ENCODE measurements at places on chromosomes 6 and 20. TPM values are rescaled to one million over a fixed set of nuclear protein-coding genes. Genes with fewer than 3 reads are reported as not detected.
A peak's percentile ranks its signal among the peaks of the same experiment; 100 is the strongest.

DNA sequence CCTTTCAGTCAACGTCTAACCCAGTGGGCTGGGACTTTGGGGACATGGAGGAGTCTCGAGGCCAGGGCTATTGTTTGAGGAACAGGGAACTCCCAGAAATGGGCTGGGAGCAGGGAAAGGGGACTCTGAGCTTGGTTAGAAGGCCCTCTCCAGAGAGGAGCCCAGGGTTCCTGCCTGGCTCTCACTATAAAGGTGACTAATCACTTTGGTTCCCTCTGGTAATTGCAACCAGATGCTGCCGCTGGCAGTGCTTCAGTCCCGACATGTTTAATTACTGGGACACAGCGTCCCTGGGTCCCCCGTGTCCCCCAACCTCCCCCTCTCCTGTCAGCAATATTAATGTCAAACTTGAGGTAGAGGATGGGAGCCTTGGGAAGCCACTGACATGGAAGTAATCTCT, 5.0 kb upstream of the GDF5 start:
- H3K27ac ChIP-seq: no peak overlapping the region
- no peak for DNase-seq
- no peaks in the 10 kb centered on the region for H3K4me1 ChIP-seq
- H3K36me3 ChIP-seq: no peaks in the 10 kb centered on the region
- no peak overlapping the region for H3K4me3 ChIP-seq

DNA sequence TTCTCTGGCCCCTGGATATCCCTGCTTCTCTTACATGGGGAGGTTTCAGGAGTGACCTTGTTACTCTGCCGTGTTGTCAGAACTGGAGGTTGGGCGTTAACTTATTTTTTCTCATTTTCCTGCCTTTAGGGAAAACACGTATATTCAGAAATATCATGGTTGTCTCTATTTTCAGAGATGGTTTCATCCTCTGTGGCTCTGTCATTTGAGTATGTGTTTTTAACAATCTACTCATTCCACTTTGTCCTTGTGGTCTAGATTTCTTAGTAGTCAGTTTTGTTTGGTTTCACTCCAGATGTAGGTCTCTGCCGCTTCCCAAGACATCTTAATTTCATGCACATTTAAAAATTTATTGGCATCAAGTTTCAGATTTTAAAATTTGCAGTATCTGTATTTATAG, 45.9 kb downstream of the KCNS1 start:
- peaks cover 34% of the 10 kb centered on the region for H3K4me1 ChIP-seq
- H3K27me3 ChIP-seq: no peaks in the 10 kb centered on the region
- H3K36me3 ChIP-seq: peaks cover 3% of the 10 kb centered on the region
- H3K27ac ChIP-seq: no peak overlapping the region
- no peak for DNase-seq

DNA sequence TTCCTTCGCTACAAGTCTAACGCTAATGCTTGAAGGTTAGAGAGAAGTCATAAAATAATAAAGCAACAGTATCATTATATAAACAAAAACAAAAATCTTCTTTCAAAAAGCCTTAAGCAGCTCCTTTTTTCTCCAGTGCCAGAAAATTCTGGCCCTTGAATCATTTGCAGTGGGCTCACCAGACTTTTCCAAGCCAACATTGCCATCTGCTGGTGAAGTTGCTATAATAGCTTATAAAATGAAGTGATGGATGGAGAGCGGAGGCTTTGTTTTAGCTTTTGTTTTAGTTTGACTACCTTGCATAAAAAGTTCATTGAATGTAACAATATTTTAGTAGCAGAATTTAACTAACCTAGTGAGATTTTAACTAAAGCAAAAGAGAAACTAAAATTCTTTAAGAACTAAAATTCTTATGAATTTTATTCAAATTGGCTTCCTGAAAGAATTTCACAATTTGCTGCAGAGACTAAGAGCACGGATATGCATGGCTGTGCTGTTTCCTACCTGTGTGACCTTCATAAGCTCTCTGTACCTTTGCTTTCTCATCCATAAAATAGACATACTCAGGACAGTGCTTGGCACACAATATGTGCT, 44.8 kb upstream of the SLC2A12 start:
- no peak overlapping the region for H3K4me3 ChIP-seq
- peak; percentile 64 for DNase-seq
- no peaks in the 10 kb centered on the region for H3K27me3 ChIP-seq
- H3K27ac ChIP-seq: no peak overlapping the region
- H3K36me3 ChIP-seq: no peaks in the 10 kb centered on the region

DNA sequence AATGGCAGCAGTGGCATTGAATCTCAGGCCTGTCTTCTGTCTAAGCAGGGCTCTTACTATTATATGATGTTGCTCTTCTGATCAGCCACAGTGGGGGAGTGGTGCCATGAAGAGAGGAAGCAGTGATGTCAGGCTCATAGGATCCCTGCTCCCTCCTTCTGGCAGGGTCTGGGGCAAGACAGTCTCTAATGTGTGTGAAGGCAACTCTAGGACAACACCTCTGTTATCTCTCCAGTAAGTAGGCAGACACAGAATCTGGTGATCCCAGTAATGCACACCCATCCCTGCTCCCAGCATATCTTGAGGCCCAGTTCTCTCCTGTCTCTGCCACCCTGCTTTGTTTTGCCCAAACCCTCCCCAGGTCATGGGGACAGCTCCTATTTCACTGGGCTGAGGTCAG, 8.8 kb downstream of the C20orf202 start:
- DNase-seq: no peak
- H3K4me1 ChIP-seq: peaks cover 5% of the 10 kb centered on the region
- no peaks in the 10 kb centered on the region for H3K36me3 ChIP-seq
- no peak overlapping the region for H3K4me3 ChIP-seq
- H3K27ac ChIP-seq: no peak overlapping the region

DNA sequence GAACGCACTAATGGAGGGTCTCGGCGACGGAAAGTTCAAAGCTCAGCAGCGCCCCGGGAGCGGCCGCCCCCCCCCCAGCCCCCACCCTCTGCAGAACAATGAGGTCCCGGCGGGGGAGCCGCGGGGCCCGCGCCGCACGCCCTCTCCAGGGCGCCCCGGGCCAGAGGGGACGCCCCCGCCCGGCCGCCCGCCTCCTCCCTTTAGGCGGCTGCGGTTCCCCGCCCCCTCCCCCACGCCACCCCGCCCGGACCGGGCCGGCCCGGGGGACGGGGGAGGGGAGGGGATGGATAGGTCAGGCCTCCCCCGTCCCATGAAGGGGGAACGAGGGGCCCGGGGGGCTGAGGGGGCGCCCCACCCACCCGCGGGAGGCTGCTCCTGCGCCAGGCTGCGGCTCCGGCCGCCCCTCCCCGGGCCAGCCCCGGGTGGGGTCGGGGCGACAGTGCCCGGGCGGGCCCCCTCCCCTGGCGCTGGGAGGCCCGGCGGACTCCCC, 1.5 kb downstream of the NOL4L start:
- H3K36me3 ChIP-seq: no peaks in the 10 kb centered on the region
- peak overlapping the region; percentile 23 for H3K27ac ChIP-seq
- DNase-seq: no peak
- H3K27me3 ChIP-seq: peaks cover 21% of the 10 kb centered on the region

GRCh38 chr20:13800728-13801134, 15.9 kb downstream of the NDUFAF5 start:
- H3K27me3 ChIP-seq: no peaks in the 10 kb centered on the region
- peaks cover 16% of the 10 kb centered on the region for H3K36me3 ChIP-seq
- peak overlapping the region; percentile 3 for H3K27ac ChIP-seq
- no peak overlapping the region for H3K4me3 ChIP-seq
- H3K4me1 ChIP-seq: peaks cover 20% of the 10 kb centered on the region

GRCh38 chr20:46111028-46111835, 6.9 kb upstream of the CD40 start:
- peaks cover 16% of the 10 kb centered on the region for H3K27me3 ChIP-seq
- peak overlapping the region; percentile 65 for H3K27ac ChIP-seq
- H3K36me3 ChIP-seq: no peaks in the 10 kb centered on the region
- peaks cover 3% of the 10 kb centered on the region for H3K4me1 ChIP-seq
- peak; percentile 42 for DNase-seq
- H3K4me3 ChIP-seq: no peak overlapping the region

DNA sequence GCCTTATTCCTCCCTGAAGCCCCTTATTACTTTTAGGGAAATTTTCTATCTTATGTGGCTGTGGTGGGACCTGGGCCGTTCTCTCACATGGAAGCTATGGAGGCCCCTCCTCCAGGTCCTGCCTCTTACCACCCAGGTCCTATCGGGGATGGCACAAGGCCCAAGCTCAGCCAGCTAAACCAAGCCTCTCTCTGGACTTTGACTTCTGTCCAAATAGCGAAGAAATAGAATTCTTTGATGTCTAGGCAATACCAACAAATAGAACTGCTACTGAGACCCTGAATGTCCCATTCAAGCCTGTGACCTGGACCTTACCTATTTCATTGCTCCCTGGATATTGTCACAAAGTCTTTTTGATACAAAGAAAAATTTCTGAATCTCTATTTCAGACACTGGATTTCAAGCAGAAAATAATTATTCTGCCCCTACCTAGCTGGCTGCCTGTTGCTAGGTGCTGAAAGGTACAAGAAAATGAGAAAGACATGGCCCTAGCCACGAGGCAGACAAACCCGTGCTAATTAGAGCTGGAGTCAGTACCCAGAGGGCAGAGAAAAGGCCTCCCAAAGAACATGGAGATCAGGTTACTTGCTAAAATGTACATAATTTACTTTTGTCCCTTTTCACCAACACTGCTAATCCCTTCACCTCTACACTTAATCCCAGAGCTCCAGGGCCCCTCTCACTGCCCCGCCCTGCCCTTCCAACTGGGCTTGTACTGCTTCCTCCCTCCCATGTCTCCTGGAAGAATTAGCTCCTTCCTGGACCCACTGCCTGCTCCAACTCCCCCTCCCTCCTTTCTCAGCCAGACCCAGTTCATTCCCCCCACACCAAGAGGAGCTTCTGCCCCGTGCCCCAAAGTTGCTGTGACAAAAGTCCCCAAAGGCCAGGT, 15.5 kb upstream of the NNAT start:
- no peaks in the 10 kb centered on the region for H3K27me3 ChIP-seq
- no peak overlapping the region for H3K27ac ChIP-seq
- no peaks in the 10 kb centered on the region for H3K4me1 ChIP-seq

GRCh38 chr6:118318648-118319047, 229.4 kb upstream of the PLN start:
- no peaks in the 10 kb centered on the region for H3K27me3 ChIP-seq
- H3K4me1 ChIP-seq: peaks cover 13% of the 10 kb centered on the region
- H3K36me3 ChIP-seq: no peaks in the 10 kb centered on the region
- peak overlapping the region; percentile 64 for H3K27ac ChIP-seq
- no peak overlapping the region for H3K4me3 ChIP-seq
- DNase-seq: no peak

- no peak overlapping the region for H3K27ac ChIP-seq
- no peaks in the 10 kb centered on the region for H3K27me3 ChIP-seq
- H3K36me3 ChIP-seq: no peaks in the 10 kb centered on the region
- H3K4me1 ChIP-seq: peaks cover 70% of the 10 kb centered on the region
Observed at GRCh38 chr20:32479012-32479411, 106.1 kb downstream of the NOL4L start.

GRCh38 chr20:32945710-32946221, 58.5 kb downstream of the SUN5 start:
- H3K36me3 ChIP-seq: no peaks in the 10 kb centered on the region
- H3K27ac ChIP-seq: no peak overlapping the region
- no peak overlapping the region for H3K4me3 ChIP-seq
- DNase-seq: no peak
- no peaks in the 10 kb centered on the region for H3K27me3 ChIP-seq
- no peaks in the 10 kb centered on the region for H3K4me1 ChIP-seq

DNA sequence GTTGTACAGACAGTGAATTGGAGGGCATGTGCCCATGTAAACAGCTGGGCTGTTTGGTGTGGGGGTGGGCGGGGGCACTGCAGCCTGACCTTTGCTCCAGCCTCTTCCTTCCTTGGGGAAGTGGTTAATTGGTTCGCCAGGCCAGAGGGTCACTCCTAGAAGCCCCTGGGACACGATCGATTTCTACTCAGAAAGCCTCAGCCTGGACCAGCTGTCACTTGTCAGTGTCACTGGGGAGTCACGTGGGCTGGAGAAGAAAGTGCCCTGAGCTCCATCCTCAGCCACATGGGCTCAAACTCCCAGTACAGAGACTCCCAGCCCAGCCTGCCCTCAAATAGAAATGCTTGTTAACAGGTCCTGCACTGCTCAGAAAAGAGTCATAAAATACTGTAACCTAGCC, 423.8 kb upstream of the SULF2 start:
- H3K36me3 ChIP-seq: no peaks in the 10 kb centered on the region
- no peak for DNase-seq
- H3K4me3 ChIP-seq: no peak overlapping the region
- no peak overlapping the region for H3K27ac ChIP-seq
- no peaks in the 10 kb centered on the region for H3K27me3 ChIP-seq
- peaks cover 4% of the 10 kb centered on the region for H3K4me1 ChIP-seq

DNA sequence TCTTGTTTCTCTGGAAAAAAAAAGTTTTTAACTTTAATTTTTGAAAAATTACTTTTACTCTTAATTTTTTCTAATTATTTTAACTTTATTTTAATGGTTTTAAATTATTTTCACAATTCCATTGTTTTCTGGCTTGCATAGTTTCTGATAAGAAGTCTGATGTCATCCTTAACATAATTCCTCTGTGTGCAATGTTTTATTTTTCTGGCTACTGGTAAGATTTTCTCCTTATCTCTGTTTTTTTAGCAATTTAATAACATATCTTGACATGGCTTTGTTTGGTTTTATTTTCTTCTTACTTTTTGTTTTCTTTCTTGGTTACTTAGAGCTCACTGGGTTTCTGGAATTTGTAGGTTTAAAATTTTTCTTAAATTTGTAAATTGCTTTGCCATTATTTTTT, 114.8 kb downstream of the TBXT start:
- no peak overlapping the region for H3K4me3 ChIP-seq
- no peak for DNase-seq
- H3K27ac ChIP-seq: no peak overlapping the region
- H3K27me3 ChIP-seq: no peaks in the 10 kb centered on the region
- peaks cover 9% of the 10 kb centered on the region for H3K4me1 ChIP-seq

DNA sequence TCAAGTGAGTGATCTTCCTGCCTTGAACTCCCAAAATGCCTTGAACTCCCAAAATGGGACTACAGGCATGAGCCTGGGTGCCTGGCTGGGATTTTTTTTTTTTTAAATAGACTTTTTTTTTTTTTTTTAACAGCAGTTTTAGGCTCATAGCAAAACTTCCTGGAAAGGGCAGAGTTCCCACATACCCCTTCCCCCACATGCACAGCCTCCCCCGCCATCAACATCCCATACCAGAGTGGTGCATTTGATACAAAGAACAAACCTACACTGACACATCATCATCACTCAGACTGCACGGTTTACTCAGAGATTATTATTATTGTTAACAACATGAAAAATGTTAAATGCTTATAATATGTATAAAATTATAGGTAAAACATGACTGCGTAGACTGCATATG, 26.0 kb downstream of the UQCC1 start:
- H3K4me1 ChIP-seq: no peaks in the 10 kb centered on the region
- no peak for DNase-seq
- H3K36me3 ChIP-seq: peaks cover 15% of the 10 kb centered on the region
- no peaks in the 10 kb centered on the region for H3K27me3 ChIP-seq

- no peak overlapping the region for H3K4me3 ChIP-seq
- H3K27ac ChIP-seq: no peak overlapping the region
- no peak for DNase-seq
- no peaks in the 10 kb centered on the region for H3K27me3 ChIP-seq
- H3K4me1 ChIP-seq: no peaks in the 10 kb centered on the region
Observed at GRCh38 chr6:161130541-161130940, 139.0 kb downstream of the MAP3K4 start.

Gene MYB
- total RNA-seq: not detected

Gene LPA
- not detected for total RNA-seq

Gene NOP56
- total RNA-seq: 45.7 TPM

Gene ANGPT4
- not detected for total RNA-seq

Gene NFKBIL1
- 9.7 TPM for total RNA-seq

Gene SCUBE3
- total RNA-seq: 8.8 TPM

Gene DEFB123
- total RNA-seq: not detected

Gene TREM2
- total RNA-seq: not detected

Gene RPS10
- 649 TPM for total RNA-seq

Gene BMP2
- total RNA-seq: 2.5 TPM
